ENCODE measurements at places on chromosomes 16 and 17. TPM values are rescaled to one million over a fixed set of nuclear protein-coding genes. Genes with fewer than 3 reads are reported as not detected.
A peak's percentile ranks its signal among the peaks of the same experiment; 100 is the strongest.

The DPEP2 gene
- not detected for total RNA-seq

The TNP2 gene
- not detected for total RNA-seq

The HS3ST3A1 gene
- 22.1 TPM for total RNA-seq

The GGT6 gene
- total RNA-seq, result not detected

The MMP15 gene
- total RNA-seq, result 3.4 TPM

The PLLP gene
- total RNA-seq, result 0.06 TPM

The SMURF2 gene
- 84.8 TPM for total RNA-seq

- DNase-seq, result no peak
These were observed 16.9 kb downstream of the HOXB1 start for GRCh38 chr17:48513666-48514455.

DNA sequence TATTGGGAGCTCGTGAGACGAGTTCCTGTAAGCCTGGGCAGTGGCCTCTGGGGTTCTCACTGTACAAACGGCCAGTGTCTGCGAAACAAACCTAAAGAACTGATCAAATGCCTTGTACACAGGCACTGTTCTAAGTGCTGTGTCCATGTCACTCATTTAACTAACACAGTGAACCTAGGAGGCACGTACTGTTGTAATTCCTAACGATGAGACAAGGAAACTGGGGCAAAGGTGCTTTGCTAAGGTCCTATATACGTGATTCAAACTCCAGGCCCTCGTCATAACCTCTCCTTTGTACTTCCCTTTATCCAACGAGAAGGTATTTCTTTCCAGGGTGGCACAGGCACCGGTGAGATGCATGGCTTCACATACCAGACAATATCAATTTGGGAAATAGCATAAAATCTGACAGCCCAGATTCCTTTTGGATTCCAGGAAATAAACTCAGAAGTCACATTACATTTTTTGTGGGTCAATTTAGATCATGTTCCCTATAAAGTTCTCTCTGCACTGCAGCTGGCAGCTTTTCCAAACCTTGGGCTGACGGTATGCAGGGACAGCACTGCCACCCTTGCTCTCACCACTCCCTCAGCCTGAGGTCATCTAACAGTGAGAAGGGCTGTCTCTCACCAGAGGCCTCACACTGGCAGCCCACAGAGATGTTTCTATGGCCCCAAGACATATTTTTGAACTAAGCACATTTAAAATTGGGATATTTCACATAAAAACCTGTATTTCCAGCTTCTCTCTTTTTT, 18.3 kb downstream of the GLYR1 start:
- no peak for DNase-seq

GRCh38 chr17:44207743-44208142, 8.1 kb upstream of the ATXN7L3 start:
- no peak for DNase-seq

DNA sequence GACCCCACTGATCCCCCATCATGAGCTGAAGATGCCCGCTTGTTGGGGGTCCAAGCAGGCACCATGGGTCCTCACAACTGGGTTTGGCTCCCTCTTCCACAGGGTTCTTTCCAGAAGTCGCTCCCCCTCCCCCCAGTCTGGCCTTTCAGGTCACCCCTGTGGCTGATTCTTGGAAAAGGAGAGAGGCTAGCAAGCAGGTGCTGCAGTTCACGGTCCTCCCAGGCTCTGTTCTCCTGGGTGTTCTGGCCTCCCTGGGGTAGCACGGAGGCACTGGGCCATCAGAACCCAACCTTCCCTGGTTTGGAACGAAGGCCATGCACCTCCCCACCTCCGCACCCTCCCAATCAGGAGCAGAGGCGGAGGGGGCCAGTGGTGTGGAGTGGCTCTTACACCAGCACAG, 18.9 kb downstream of the CACNA1G start:
- no peak for DNase-seq

DNA sequence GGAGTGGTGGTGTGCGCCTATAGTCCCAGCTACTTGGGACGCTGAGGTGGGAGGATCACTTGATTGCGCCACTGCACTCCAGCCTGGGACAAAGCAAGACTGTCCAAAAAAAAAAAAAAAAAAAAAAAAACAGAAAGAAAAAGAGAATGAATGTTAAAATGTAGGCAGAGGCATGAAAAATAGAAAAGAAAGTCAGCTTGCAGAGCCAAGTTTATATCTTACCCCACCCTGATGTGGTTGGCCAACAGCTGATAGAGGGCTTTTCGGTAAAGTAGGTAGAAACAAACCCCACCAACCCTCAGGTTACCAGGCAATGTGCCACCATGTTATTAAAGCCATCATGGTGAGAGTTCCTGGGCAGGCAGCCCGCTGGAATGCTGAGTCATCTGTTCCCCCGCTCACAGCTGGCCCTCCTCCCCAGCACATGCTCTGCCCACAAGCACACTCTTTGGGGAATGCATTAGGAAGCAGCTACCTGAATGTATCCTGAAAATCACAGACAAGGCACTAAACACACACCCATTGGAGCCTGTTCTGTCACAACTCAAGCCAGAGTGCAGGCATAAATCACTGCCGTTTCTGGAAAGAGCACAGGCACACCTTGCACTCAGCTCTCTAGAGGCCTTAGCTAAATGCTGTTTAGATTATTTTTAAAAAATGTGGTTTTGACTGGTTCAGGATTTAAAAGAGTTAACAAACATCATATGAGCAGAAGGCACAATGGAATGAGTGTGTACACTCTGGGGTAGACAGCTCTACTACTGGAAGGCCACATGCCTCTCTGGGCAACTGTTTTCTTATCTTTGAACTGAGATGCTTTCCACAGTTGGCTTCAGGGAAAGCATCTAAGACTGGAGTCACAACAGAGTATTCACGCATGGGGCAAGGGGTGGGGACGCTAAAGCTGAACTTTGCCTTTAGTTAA, 128.5 kb downstream of the PARN start:
- peak; percentile 97 for DNase-seq

GRCh38 chr16:65213866-65214595, 92.2 kb upstream of the CDH11 start:
- no peak for DNase-seq

- no peak for DNase-seq
These were observed 46.8 kb downstream of the BRIP1 start for GRCh38 chr17:61816538-61816937.

GRCh38 chr16:89599451-89599858, 14.0 kb upstream of the DPEP1 start:
- DNase-seq, result peak; percentile 59

- peak; percentile 24 for DNase-seq
These were observed 191.6 kb downstream of the CPPED1 start for GRCh38 chr16:12611916-12612597.

GRCh38 chr16:19344224-19344801, 58.8 kb downstream of the CLEC19A start:
- DNase-seq, result peak; percentile 45

All from Daoy (cell line).